ENCODE measurements at places on chromosomes 5 and 9.

DNA sequence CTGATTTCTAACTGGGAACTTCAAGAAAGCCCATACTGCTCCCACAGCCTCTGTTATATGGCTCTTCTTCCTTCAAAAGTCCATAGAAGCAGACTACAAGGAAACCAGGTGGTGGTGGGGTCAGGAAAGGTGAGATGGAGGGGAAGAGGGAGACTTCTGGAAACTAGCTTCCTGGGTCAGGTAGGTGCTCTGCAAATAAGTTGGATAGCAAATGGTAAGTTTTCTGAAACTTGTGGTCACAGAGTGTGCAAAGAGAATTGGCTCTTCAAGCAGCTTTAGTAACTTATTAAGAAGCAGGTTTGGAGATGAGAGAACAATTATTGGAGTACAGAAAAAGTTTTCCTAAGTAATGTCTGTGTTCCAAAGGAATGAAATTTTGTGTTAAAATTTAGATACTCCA lies 316.9 kb downstream of the ADGRV1 start:
- no peak for DNase-seq

DNA sequence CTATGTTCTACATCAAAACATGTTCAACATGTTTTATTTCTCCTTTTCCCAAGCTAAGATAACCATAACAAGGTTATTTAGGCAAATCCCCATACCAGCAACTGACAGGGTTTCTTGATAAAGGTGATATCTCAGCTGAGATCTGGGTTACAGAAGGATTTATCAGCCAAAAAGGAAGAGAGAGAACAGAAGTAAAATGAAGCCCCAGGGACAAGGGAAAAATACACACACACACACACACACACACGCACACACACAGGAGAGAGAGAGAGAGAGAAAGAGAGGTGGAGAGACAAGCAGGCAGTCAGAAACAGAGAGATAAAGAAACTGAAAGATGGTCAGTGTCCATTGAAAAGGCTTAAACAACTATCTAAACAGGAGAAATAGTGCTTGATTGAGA lies 19.7 kb upstream of the MLLT3 start:
- DNase-seq, result no peak

- no peak for DNase-seq
Observed at GRCh38 chr5:2633992-2634391, 117.5 kb downstream of the IRX2 start.

- no peak for DNase-seq
Observed at GRCh38 chr5:80033513-80033912, 1.6 kb upstream of the THBS4 start.

GRCh38 chr5:31378838-31379237 lies 153.1 kb downstream of the DROSHA start:
- DNase-seq, result no peak

DNA sequence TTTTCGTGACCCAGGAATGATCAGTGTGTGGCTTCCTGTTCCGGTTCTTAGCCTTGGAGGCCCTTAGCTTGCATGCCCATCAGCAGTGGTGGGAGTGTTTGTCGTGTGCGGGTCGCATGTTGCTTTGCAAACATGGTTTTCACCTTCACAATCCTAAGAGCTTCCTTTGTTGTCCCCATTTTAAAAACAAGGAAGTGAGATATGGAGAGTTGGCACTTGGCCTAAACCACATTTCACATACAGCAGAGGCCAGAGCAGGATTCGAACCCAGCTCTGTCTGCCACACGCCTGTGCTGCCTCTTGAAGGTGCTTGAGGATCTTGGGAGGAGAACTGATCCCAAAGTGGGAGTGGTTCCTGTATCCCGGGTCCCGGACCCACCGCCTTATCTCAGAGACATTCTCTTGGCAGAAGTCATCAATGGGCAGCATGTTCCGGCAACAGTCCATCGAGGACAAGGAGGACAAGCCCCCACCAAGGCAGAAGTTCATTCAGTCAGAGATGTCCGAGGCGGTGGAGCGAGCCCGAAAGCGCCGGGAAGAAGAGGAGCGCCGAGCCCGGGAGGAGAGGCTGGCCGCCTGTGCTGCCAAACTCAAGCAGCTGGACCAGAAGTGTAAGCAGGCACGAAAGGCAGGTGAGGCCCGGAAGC lies 38.2 kb upstream of the POMT1 start:
- no peak for DNase-seq

- DNase-seq, result no peak
Observed at GRCh38 chr5:111781200-111781599, 24.2 kb upstream of the NREP start.

DNA sequence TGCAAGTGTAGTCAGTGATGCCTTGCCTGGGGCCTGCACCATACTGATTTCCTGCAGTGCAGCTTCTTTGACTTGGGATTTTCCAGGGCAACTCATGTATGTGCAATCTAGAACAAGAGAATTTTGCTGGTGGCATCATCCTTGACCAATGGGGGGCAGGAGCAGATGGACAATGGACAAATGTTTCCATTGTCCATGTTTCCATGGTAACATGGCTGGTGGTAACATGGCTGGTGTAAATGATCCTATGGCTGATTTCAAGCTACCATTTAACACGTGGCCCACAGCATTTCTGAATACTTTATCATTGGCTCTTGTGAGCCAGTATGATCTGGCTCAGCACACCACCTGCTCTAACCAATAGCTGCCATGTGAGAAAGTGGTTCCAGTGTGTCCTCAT lies 130.1 kb upstream of the OSMR start:
- DNase-seq, result no peak
